ENCODE measurements at places on chromosomes 13 and 19.

DNA sequence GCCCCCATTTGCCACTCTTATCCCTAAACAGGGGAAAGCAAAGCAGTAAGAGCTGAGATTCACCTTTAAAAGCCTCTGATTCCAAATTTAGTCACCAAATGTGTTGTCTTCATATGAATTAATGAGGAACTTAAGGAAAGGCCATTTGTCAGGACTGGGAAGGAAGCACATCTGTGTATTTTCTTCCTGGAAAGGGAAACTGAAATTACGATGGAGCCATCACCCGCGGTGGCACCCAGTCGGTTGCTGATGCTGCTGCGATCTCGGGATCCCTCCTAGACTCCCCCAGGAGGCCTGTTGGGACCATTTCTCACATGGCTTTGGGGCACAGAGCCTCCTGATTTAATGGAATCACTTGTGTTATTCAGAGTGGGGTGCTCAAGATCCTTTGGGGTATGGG lies 7.4 kb upstream of the IL4I1 start:
- DNase-seq, result no peak

- peak; percentile 46 for DNase-seq
These were observed at the start of gene CYP2S1 for GRCh38 chr19:41192574-41193429. CYP2S1 (plus strand) TSS chr19:41193219; CDS start chr19:41193265, 46 bp downstream.

DNA sequence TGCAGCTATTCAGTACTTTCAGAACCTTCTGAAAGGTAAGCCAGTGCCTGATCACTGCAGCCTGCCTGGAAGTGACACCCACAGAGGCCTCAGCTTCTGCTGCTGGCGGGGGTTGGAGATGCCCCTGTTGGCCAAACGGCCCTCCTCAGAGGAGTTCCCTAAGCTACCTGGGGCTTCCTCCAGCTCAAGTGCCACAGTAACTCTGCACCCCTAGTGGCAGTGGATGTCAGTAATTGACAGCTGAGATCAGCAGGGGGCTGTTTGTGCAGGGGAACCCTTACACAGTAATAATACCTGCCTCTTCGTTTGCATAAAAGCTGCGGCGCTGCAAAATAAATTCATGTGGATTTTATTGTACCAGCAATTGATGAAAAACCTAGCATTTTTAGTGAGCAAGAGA lies 28.9 kb downstream of the TDRD12 start:
- peak; percentile 18 for DNase-seq

DNA sequence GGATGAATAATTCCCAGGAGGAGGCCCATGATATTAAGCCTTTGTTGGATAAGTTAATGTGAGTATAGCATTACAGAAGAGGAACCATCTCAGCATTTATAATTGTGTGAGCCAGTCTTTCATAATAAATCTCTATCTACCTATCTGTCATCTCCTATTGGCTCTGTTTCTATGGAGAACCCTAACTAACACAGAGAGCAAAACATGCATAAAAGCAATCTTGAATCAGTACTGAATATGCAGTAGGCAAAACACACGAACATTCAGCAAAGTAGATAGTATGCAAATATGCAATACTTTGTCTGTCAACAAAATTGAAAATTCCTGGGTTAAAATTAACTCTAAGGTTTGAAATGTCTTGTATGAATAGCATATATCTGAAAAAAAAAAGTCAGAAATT lies 966.3 kb downstream of the DIAPH3 start:
- DNase-seq, result no peak

DNA sequence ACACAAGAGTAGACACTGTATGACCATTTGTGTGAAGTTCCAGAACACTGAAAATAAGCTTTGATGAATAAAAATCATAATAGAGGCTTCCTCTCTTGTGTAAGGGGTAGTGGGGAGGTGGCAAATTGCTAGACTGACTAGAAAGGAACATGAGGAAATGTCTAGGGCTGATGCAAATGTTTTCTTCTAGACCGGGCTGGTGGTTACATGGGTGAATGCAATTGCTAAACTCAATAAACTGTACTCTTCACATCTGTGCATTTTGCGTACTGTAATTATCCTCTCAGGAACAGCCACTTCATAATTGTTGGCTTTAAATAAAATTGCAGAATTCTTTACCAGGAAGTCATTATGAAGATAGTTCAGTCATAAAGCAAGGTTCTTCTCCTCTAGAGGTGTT lies 5.2 kb upstream of the KBTBD7 start:
- DNase-seq, result no peak

- no peak for DNase-seq
These were observed 173.4 kb upstream of the SGCG start for GRCh38 chr13:23007426-23007825.

DNA sequence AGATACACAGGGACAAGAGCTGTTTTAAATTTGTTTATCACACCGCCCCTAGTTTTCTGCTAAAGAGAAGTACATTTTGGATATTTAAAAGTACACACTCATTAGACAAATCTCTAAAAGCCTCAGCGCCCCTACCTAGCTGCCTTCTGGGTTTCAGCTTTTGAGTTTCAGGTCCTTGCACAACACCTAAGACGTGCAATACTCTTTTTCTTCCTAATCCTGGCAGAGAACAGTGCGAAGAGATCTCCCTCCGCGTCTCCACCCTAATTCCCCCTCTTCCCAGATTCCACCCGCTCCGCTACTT lies 421 bp upstream of the KLF5 start:
- DNase-seq, result no peak

GRCh38 chr13:80979035-80979641 lies 638.2 kb upstream of the SPRY2 start:
- DNase-seq, result peak; percentile 47

DNA sequence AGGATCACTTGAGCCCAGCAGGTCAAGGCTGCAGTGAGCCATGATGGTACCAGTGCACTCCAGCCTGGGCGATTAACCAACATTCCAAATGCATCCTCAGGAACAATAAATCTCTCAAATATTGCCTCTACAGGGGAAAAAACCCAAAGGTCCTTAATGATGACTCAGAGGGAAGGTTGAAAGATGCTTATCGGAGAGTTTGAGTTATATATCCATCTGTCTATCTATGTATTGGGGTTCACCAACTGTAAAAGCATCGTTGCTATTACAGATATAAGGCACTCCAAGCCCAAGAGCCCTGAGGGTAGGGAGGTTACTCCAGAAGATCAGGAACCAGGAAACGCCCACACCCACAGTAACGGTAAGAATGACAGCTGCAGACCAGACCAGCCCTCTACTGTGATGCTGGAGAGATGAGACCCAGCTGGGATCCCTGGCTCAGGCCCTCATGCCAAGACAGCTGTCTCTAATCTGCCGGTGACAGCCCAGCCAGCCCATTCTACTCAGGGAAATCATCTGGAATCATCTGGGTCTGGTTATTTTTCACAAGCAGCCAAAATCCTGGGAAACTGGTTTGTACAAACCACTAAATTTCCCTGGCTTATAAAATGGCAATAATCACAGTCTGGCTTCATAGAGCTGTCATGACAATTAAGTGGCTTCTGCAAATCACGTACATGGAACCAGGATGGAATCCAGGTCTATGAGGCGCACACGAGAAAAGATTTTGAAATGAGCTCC lies 23.8 kb downstream of the TEX101 start:
- DNase-seq, result peak; percentile 49

GRCh38 chr19:2003874-2004273 lies 11.6 kb downstream of the BTBD2 start:
- no peak for DNase-seq

GRCh38 chr19:2610637-2611482 lies 91.6 kb downstream of the GNG7 start:
- DNase-seq, result peak; percentile 96

GRCh38 chr19:31586282-31586681 lies 237.0 kb upstream of the TSHZ3 start:
- no peak for DNase-seq

GRCh38 chr13:106499896-106500295 lies 35.6 kb downstream of the EFNB2 start:
- DNase-seq, result peak; percentile 11

DNA sequence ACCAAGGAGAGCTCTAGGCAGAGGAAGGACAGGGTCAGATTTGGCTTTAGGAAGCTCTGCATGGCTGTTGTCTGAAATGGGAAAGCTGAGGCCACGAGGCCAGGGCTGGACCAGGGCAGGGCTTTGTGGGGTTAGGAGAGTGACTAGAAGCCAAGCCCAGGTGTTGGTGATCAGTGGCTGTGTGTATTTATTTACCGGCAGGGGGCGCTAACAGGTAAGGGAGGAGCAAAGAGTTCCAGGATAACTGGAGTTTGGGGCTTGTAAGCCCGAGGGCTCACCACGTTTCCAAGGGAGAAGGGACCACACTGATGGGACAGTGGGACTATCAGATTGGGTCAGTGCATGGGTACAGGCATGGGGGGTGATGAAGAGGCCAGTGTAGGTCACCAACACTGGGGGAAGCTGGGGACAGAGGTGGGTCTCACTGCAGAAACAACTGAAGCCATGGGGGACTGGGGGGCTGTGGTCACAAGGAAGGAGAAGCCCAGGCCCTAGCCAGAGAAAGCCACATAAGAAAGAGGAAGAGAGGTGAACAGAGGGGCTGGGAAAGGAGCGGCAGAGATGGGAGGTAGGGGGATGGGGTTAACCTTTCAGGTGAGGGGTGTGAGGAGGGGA lies 3.9 kb downstream of the TMEM147 start:
- DNase-seq, result peak; percentile 75

DNA sequence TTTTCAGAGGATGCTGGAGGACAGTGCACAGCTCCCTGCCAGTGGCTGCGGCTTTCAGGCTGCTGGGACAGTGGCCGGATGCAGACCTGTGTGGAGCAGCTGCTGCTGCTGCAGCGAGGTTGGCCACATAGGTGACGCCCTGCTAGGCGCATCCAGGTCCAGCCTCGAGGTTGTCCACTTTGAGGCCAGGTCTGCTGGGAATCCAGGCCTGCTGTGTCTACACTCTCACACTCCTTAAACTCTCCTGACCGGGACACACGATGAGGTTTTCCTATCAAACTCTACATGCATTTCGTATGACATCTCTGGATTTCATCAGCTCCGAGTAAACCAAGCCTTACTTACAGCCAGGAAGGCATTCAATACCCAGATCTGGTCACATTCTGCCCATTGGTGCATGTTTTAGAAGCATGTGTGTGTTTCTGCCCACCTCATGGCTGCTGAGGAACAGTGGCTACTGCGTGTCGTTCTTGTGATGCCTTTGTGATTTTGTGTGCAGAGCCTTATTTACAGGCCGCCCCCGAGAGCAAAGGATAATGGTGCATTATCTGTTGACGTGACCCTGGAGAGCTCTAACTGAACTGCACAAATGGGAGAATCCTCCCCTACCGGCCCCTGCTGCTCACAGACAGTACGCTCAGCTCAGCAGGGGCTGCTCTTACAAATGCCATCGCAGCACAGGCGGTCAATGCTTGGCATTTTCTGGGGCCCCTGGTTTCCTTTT lies 12.3 kb upstream of the MCF2L start:
- DNase-seq, result no peak

DNA sequence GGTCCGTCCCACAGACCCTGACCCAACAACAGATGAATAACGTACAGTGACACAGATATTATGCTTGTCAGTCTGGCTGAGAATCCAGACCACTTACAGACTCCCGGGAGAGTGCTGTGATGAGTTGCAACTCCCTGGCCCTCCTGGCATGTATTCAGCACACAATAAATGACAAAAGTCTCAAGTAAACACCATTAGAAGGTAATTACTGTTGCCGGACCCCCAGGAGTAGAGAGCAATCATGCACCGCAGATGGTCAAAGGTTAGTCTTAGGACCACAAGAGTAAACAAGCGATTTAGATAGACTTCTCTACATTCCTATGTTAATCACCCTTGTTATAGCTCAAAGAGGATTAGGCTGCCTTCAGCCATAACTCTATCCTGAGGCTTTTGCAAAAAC lies 726.4 kb upstream of the GPC6 start:
- DNase-seq, result no peak

DNA sequence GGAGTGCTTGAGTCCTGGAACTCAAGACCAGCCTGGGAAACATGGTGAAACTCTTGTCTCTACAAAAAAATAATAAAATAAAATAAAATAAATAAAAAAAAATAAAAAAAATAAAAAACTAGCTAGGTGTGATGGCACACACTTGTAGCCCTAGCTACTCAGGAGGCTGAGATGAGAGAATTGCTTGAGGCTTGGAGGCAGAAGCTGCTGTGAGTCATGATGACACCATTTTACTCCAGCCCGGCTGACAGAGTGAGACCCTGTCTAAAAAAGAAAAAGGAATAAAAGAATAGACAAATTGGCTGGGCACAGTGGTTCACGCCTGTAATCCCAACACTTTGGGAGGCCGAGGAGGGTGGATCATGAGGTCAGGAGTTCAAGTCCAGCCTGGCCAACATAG lies 1168.9 kb downstream of the SLITRK5 start:
- DNase-seq, result no peak

- DNase-seq, result peak; percentile 94
These were observed 9.3 kb downstream of the HOOK2 start for GRCh38 chr19:12766051-12766521.

- peak; percentile 54 for DNase-seq
These were observed 18.2 kb downstream of the IL17D start for GRCh38 chr13:20721454-20722357.

GRCh38 chr13:77150651-77151050 lies 123.7 kb upstream of the FBXL3 start:
- DNase-seq, result no peak

GRCh38 chr19:46766569-46767317 lies 20.5 kb upstream of the STRN4 start:
- peak; percentile 78 for DNase-seq

- DNase-seq, result no peak
These were observed 24.6 kb downstream of the ZNF160 start for GRCh38 chr19:53078668-53079067.

GRCh38 chr13:97327506-97328221 lies 105.5 kb downstream of the MBNL2 start:
- no peak for DNase-seq

GRCh38 chr13:50459046-50459445 lies 384.4 kb downstream of the DLEU7 start:
- no peak for DNase-seq

All from activated CD4-positive, alpha-beta T cell treated with anti-CD3 and anti-CD28 coated beads for 36 hours (primary cell).